Activated CD8-positive, alpha-beta memory T cell treated with anti-CD3 and anti-CD28 coated beads for 1 hour (primary cell): ENCODE measurements at places on chromosomes 4 and X.

GRCh38 chrX:97806238-97806637, 922.5 kb downstream of the RPA4 start:
- DNase-seq = no peak

DNA sequence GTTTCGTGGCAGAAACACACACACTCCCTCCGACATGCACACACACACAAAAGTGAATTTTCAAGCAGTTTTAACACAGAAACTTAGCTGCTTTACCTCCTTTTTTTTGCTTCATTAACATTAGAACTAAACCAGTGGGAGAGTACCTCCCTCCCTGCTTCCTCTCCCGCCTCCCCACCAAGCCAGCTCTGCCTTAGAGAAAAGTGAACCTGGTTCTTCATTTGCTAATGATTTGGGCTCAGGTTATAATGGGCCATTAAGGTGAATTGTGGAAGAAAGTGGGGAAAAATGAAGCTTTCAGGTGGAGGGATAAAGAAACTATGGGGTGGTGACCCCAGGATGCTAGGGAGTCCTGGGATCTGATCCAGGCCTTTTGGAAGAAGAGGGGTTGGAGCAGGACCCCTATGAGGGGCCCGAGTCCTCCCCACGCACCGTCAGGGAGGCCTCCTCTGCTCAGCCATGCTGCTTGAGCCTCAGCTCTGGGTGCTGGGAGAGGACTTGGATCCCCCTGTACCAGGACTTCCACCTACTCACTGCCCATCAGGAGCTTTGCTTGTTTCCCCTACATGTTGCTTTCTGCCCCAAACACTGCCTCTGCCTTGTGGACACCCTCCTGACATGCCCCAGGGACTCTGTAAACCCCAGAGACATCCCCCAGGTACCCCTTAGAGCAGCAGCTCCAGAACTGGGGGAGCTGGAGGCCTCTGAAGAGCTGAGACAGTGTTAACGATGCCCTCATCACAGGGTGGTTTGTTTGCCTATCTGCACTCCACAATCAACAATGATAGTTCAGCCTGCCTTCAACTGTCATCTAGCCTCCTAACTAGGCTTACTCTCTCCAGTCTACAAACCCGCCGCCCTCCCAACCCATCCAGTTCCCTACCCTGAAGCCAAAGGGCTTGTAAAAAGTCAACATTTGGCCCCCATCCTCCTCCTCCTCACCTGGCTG, 6.5 kb upstream of the JADE1 start:
- no peak for DNase-seq

DNA sequence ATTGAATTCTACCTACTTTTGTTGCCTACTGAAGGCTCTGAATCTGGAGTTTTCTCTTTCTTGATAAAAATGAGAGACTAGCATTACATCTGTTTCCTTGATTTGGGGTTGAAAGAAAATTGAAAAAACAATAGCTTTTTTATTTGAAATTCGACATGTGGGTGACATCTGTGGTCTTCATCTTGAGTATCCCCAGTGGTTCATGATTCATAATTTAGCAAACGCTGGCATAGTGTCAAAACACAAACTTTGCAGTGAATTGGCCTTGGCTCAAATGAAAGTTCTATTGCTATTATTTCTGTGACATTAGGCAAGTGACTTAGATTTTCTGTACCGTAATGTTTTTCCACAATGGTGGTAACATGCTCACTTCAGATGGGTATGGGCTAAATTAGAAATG, 747.6 kb downstream of the PCDH7 start:
- no peak for DNase-seq

- no peak for DNase-seq
Observed at GRCh38 chrX:69556060-69557011, 52.2 kb downstream of the NALF2 start.

DNA sequence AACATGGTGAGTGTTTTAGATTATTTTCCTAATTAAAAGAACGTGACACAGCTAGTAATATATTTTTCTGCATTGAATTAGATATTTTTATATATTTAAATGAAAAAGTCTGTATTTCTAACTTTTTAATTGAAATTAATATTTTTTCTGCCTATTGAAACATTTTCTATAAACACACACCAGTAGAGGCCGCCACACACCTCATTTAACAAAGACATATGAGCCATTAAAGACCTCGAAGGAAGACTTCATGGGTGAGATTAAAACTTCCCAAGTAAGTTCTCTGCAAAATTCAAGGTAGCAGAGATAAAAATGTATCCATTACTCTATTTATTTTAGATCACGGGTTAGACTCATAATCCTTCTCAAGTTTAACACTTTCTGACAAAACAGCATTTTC, 8.3 kb downstream of the SLITRK2 start:
- DNase-seq = no peak

DNA sequence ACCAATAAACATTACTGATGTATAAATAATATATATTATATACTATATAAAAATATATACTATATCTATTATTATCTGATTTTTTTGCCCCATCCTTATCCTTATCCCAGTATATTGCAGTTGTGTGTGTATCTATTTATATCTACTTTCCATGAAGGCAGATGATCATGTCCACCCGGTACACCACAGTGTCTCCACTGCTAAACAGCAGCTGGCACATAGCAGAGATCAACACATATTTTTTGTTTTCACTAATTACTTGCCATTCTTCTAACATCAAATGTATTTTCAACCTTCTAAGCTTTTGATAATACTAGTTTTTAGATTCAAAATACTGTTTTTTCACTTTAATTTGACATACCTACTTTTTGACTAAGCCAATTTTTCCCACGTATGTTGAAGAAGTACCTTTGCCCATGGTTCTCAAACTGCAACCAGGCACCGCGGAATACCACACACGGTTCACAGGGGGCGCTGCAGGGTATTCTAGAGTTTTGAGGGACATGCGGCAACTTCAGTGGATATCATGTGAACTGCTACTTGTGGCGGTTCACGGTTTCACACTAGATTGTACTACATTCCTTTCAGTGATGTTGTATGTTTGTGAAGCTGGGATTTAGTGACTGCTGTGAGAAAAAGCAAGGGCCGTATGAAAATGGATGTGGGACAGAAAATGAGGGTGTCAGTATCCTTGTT, 182.5 kb upstream of the NPY2R start:
- DNase-seq = no peak

GRCh38 chr4:7761720-7762119, 177.9 kb downstream of the AFAP1 start:
- DNase-seq = no peak

DNA sequence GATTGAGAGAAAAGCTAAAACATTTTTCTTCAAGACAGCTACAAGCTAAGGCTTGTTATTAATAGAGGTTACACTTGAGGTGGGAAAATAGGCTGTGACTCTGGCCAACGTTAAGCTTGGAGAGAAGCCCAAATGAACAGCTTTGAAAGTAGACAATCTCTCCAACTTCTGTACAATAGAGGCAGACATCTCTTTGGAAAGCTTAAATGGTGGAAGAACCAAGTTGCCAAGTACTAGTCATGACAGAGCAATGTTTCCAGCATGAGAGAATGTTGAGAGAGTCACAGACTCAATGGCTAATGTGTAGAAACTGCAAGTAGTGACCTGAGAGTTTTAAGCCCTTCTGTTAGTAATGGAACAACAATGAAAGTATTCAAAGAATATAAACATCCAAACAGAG, 298.1 kb downstream of the INPP4B start:
- DNase-seq = no peak

DNA sequence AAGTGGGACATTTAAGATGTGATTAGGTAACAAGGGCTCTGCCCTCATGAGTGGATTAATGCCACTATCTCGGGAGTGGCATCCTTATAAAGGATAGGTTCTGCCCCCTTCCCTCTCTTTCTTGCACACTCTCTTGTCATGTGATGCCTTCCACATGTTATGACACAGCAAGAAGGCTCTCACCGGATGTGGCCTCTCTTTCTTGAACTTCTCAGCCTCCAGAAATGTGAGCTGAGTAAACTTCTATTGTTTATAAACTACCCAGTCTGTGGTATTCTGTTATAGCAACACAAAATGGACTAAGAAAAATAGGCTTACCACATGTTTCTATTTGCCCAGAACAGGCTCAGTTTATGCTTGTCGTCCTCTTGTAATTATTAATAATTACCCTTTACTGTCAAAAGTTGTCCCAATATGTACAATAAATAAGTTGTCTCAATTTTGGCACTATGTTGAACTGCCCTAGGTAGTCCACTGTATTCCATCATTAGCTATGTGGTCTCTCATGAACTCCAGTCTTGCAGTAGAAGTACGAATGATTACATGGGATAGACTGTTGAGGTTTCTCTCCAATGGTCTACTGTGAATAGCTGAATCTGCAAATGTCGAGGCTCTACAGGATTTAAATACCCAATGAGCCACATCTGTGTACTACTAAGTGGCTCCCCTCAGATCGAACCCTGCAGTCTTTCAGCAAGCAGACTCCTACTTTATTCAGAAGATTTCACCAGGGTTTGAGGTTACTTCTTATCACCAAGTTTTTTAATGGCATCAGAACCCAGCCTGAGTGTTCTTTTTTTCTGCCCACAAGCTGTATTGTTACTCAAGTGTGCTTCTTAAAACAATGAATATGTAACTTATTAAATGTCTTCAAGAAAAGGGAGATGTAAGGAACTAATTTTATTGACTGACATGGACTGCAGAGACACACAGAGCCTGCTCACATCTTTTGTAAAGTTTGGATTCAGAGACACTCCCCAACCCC, 102.0 kb upstream of the LEF1 start:
- no peak for DNase-seq

GRCh38 chrX:40867352-40867751, 132.0 kb upstream of the MED14 start:
- DNase-seq = no peak

GRCh38 chrX:136810493-136810892, 29.8 kb upstream of the ARHGEF6 start:
- no peak for DNase-seq
